ENCODE measurements at places on chromosomes 11 and 22. TPM values are rescaled to one million over a fixed set of nuclear protein-coding genes. Genes with fewer than 3 reads are reported as not detected.

GRCh38 chr11:61310749-61311148, 15.6 kb upstream of the VWCE start:
- no peak for DNase-seq

XRCC6 gene
- total RNA-seq, result 634 TPM

C11orf86 gene
- total RNA-seq, result not detected

GRCh38 chr22:25777870-25778269, 35.9 kb downstream of the MYO18B start:
- DNase-seq, result peak; percentile 39

DNA sequence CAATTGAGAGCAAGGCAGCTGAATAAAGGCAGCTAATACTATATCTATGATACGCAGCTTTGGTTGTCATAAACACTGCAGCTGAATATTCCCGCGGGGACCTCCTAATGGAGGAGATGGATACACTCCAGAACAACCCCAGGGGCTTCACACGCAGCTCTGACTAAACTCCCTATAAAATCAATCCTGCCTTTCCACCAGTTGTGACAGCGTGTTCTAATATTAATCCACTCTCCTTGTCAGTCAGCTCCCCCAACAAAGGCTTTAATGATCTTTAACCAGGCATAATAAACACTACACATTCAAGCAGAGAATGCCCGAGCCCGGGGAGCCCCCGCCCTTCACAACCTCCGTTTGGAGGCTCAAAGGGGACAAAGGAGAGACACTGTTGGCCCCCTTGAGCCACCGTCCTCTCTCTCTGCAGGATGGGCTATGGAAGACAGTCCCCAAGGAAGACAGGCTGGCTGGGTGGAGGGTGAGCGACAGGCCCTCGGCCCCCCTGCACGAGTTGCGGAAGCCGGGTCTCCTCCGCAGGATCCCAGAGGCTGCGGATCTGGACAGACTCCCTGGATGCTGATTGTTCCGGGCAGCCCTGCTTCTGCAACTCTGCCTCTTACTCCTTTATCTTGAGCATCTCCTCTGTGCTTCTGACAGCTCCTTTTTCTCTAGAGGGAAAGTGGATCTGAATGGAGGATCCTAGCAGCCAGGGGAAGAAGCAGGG, 565.2 kb downstream of the BUD13 start:
- no peak for DNase-seq

GRCh38 chr11:114651145-114651718, 27.1 kb upstream of the NXPE2 start:
- DNase-seq, result no peak

DNA sequence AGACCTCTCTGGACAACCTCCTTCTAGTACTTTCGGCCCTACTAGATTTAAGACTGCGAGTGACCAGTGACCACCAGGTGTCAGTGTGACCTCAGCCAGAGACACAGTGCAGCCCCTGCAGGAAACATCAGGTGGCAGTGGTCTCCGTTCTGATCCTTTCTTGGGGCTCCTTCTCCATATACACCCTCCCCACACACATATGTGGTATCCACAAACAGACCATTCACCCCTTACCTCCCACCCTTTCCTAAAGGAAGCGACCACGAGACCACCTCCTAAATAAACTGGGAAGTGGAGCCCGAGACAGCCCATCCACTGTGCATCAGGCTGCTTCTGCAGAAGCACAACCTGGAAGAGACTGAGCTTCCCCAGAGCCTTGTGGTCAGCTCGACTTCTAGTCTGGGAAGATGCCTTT, 38.5 kb upstream of the CYP2D6 start:
- peak; percentile 57 for DNase-seq

DNA sequence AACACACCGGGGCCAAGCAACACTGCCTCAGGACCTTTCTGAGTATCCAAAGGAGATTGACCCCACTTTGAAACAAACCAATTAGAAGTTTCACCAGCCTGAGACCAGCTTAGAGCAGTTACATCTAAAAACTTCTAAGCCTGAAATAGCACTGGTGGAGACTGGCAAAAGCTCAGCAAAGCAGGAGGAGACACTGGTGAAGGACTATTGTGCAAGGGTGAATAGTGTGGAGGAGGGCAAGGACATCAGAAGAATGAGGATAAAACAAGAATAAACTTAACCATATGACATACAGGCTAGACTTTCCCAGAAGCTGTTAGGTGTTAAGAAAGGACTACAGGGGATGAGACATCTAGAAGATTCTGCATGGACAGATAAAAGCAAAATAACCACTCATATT, 152.4 kb downstream of the FCHSD2 start:
- DNase-seq, result no peak

- no peak for DNase-seq
These were observed 63.8 kb downstream of the SHISAL1 start for GRCh38 chr22:44248926-44249325.

- DNase-seq, result no peak
These were observed 270.9 kb downstream of the TTC28 start for GRCh38 chr22:28408709-28409108.

DNA sequence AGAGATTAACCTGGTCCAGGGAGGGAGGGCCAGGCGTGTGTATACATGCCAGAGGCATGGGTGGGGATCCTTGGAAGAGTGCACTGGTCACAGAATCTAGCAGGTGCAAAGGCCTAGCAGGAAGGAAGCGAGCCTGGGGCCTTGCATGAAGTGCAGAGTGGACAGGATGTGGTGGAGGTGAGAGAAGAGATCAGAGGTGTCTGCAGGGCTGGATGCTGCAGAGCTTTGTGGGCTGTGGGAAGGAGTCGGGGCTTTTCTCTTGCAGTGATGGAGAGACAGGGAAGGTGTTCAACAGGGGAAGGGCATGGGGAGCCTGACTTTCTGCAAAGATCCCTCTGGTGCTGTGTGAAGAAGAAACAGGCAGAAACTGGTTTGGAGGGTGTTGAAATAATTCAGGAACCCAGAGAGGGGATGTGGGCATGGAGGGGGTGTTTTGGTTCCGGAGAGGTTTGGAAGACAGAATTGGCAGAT, 2.5 kb upstream of the TPST2 start:
- DNase-seq, result no peak

USP2 gene
- 0.21 TPM for total RNA-seq

CNTN5 gene
- total RNA-seq, result 3.8 TPM

GRCh38 chr11:87076874-87077429, 39.2 kb downstream of the TMEM135 start:
- no peak for DNase-seq

DNA sequence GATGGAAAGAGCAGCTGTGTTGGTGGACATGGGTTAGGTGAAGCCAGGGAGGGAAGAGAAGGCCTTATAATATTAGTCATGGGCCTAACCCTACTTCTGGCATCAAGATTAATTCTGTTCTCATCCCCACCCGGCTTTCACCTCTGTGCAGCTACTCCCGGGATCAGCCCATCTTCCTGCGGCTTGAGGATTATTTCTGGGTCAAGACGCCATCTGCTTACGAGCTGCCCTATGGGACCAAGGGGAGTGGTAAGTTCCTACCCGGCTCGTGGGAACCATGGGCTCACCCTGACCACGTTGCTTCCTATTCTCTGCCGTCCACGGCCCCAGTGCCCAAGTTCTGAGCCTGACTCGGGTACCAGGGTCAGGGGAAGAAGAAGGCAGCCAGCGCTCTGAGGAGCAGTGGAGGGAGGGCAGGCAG, 51.6 kb downstream of the ST3GAL4 start:
- DNase-seq, result no peak

DNA sequence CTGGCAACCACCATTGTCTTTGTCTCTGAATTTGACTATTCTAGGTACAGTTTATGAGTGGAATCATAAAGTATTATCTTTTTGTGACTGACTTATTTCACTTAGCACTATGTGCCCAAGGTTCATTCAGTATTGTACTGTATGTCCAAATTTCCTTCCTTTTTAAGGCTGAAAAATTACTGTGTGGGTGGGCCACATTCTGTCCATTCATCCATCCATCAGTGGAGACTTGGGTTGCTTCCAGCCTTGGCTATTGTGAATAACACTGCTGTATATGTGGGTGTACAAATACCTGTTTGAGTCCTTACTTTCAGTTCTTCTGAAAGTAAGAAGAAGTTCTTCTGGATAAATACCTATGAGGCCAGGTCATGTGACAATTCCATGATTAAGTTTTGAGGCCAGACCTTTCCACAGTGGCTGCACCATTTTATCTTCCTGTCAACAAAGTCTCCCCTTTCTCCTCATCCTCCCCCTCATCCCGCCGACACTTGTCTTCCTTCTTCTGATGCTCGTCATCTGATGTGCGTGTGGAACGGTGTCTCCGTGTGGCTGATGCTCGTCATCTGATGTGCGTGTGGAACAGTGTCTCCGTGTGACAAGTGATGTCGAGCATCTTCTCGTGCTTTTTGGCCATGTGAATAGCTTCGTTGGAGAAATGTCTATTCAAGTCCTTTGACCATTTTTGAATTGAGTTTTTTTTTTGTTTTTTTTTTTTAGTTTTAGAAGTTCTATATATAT, 49.5 kb downstream of the SBF1 start:
- no peak for DNase-seq

DNA sequence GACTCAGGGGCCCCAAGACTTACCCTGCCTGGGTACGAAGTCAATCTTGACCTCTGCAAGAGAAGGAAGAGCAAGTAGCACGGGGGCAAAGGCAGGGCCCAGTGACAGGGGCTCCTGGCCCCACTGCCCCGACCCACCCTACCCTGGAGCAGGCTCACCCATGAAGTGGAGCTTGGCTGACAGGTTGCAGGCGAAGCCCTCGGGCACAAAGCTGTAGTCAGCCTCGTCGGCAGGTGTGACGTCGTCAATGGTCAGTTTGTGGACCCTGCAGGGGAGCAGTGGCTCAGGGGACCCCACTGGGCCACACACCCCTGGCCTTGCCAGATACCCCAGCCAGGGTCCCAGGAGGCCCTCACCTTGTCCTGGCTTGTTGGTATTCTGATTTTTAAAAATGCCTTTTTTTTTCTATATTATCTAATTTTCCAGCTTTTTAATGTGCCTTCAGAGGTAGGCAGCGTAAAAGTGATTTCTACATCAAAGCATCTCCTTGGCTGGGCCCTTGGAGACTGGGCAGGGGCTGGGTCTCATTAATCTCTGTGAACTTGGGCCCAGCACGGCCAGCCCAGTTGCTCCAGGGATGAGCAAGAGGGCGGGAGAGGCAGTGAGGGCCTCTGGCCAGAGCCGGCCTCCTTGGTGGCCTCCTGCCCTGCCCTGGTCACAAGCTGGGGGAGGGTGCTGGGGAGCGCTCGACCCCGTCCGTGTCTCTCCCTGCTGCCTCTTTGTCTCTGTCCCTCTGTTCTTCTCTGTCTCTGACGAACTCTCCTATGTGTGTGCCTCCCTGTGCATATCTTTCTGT, 11.3 kb downstream of the MYBPC3 start:
- no peak for DNase-seq

DNA sequence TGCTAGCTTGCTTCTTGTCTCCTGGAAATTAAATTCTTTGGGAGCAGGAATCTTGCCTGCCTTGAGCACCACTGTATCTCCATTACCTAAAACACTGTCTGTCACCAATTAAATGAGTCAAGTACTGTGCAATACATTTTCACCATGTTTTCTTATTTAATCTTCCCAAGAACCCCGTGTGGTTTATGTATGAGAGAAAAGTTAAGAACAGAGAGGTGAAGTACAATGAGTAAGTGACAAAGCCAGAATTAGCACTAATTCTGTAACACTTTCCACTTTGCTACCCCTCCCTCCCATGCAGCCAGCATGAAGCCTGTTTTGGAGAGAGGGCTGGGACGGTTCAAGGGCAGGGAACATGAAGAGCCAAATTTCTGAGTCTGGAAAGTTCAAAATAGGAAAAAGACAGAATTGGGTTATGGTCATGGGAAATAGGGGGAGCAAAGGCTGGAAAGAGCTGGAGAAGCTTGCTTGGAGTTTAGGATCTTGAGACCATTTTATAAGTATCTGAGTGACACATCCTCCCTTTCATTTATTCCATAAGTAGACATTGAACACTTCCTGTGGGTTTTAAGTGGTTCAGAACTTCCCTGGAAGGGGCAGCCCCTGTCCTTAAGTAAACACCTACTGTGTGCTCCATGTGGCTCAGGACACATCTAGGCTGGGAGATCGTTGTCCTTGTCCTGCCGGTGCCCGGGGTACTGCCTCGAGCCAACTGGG, 60.5 kb upstream of the CHST1 start:
- no peak for DNase-seq

- DNase-seq, result no peak
These were observed at the start of gene WT1 for GRCh38 chr11:32435511-32435941. Gene WT1, minus strand, starts transcription at chr11:32435539.

DNA sequence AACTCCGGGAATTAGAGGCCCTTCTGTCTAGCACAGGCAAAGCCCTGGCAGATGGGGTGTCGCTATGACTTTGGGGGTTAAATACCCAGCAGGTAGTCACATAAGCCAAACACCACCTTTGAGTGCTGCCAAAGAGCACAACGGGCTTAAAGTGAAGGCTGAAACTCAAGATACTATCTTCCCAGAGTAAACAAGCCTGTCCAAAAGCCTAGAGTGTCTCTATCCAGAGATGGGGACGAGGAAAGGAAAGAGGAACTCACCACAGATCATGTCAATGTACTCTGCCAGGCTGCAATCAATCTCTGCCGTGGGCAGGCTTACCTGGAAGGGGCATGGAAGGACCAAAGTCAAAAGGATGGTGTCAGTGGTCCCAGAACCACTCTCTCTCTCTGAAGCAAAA, 14.5 kb downstream of the TMEM25 start:
- DNase-seq, result no peak

PLAAT4 gene
- 49.3 TPM for total RNA-seq

DNA sequence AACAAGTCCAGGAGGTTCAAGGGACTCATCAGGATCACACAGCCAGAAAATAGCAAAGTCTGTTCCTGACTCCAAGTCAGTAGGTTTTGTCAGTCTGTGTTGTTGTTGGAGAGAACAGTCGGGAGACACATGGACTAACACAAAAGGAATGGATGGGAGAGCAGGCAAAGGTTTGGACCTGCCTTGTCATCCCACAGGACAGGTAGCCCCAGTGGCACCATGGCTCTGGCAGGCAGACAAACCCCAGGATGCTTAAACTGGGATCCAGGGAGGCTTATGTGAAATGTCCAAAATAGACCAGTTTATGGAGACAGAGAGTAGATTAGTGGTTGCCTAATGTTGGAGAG, 201.6 kb upstream of the NAV2 start:
- DNase-seq, result no peak

DNA sequence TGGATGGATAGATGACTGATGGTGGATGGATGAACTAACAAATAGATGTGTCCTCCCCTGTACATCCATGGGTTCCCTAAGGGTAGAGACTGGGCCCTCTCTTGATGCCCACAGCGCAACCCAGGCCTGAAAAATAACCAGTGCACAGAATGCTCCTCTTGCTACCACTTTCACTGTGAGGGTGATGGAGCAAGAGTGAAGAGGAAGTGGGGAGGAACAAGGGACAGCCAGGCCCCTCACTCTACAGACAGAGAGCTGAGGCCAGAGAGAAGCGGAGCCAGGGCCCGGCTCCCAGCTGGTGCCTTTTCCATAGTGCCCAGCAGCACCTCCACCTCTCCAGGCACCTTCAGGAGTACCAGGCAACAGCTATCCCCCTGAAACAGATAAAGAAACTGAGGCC, 67.7 kb downstream of the THAP12 start:
- DNase-seq, result no peak

DNA sequence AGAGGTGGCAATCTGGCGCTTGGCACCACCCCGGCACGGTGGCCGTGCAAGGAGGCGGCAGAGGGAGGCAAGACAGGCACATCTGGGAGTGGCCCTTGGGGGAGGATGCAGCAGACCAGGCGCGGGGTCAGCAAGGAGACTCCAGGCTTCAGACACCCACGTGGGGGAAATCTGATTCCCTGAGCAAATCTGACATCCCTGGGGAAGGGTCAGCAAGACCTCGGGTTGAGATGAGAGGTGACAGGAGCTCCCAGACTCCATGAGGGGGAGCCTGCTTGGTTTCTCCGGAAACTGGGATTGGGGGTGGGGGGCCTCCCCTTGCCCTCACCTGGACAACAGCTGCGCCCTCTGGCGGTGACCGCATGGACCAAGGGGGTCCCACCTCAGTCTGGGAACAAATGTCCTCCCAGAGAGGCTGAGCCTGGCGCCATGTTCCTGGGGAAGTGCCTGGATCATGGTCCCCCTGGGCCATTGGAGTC, 4.0 kb upstream of the RCOR2 start:
- DNase-seq, result no peak
